Activated CD8-positive, alpha-beta memory T cell treated with anti-CD3 and anti-CD28 coated beads for 24 hours (primary cell): ENCODE measurements at places on chromosomes 5 and 9.

- no peak for DNase-seq
These were observed 5.0 kb downstream of the LMX1B start for GRCh38 chr9:126618585-126619360.

- no peak for DNase-seq
These were observed 179.8 kb downstream of the PARP8 start for GRCh38 chr5:50846261-50846660.

- no peak for DNase-seq
These were observed 446.6 kb downstream of the ARHGEF28 start for GRCh38 chr5:74072646-74073045.

GRCh38 chr5:2135833-2136232, 253.1 kb upstream of the IRX4 start:
- DNase-seq: no peak
